ENCODE measurements at places on chromosomes 1 and 21.
A peak's percentile ranks its signal among the peaks of the same experiment; 100 is the strongest.

DNA sequence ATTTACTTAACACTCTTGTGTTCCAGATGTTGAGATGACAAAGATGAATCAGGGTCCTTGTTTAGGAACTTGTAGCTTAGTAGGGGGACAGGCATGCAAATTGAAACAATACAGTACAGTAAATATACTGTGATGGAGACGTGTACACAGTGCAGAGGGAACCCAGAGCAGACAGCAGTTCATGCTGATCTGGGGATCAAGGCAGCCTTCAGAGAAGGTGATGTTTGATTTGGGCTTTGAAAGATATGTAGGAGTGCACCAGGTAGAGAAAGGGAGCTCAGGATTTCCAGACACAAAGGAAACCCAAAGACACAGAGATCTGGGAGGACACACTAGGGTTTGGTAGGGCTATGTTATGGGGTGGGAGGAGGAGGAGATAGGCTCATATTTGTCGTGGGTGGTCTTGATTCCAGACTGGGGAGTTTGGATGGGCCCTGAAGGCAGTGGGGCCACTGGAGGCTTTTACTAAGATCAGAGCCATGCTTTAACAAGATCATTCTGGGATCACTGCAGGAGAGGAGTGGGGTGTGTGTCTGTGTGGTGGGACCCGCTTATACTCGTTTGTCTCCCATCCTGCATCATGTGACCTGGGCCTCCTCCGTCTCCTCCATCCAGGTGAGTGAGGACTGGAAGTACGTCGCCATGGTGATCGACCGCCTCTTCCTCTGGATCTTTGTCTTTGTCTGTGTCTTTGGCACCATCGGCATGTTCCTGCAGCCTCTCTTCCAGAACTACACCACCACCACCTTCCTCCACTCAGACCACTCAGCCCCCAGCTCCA, 7.8 kb downstream of the CHRNB2 start:
- no peak for DNase-seq

DNA sequence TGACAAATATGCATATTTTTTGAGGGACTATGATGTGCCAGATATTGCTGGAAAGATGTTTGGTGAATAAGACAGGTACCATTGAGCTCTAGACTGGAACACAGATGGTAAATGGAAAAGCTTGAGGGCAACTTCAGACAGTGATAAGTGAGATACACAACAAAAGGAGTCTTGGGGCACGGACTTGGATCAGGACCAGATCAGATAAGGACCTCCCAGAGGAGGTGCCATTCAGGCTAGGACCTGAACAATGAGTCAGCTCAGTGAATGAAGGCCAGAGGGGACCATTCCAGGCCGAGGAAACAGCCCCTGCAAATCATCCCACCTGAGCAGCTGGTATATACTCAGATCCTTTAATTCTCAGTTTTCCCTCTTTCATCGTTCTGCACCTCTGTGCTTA, 1.8 kb upstream of the KCNJ15 start:
- no peak for DNase-seq

DNA sequence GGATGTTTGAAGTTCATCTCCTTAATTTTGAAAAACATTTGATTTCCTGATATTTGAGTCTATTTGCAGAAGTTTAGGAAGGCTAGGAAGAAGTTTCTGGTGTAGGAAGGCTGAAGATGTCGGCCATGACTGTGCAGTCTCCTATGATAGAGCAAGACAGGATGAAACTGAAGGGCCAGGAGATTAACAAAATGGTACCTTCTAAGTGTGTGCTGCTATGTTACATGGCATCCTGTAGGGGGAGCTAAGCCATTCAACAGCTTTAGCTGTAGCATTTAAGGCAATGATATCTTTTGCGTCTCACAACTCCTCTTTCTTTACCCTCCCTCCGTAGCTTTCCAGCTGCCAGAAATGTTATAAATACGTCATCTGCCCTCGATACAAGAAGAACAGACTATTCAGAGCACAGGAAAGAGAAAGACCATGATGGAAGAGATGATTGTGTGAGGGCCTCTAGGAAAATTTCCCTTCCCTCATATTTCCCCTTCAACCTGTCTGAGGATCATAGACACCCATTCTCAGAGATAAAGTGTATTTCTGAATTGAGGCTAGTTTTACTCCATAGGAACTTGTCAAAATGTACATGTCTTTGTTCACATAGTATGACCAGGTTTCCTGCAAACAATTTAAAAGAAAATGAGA, 61.1 kb downstream of the XCL1 start:
- no peak for DNase-seq

DNA sequence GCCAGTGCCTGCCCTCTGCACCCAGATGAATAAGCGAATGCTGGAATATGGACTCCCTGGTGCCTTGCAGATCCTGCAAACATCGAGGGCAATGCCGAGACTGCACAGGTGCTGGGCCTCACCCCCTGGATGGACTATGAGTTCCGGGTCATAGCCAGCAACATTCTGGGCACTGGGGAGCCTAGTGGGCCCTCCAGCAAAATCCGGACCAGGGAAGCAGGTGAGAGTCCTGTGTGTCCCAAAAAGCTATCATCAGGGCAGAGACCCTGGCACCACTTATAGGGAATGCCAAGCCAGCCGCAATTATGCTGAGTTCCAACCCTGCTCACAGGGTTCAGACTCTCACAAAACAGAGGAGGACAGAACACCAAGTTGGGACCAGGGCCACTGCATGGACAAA, 17.2 kb downstream of the TMEM81 start:
- no peak for DNase-seq

DNA sequence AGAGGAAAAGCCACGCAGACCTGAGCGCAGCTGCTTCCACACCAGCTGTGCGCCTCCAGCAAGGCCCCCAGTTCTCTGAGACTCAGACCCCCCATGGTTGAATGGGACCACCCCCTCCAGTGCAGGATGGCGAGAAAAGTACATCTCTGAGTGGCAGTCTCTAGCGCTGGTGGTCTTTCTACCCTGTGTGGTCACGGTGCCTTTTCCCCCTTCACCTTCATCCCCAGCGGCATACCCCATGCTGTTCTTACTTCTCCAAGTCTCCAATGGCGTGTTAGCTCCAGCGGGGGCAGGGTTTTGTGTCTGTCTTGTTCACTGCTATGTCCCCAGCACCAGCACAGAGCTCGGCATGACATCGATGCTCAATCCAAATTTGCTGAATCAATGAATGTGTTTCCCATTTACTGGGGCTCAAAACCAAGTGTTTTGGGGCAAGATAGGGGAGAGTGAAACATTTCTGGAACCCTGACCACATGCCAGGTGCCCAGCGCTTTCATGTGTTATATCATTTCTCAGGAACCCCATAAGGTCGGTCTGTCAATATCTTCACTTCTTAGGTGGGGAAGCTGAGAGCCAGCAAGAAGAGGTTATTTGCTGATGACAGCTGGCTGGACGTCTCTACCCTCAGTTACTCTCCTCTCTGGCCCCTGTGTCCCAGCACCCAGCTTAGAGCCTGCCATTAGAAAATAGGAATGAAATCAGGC, 959 bp upstream of the SDC3 start:
- DNase-seq, result no peak

GRCh38 chr1:206116873-206117150, 376 bp downstream of the AVPR1B start:
- DNase-seq, result no peak

- DNase-seq, result no peak
These were observed 75.8 kb upstream of the KCNA3 start for GRCh38 chr1:110750562-110750961.

DNA sequence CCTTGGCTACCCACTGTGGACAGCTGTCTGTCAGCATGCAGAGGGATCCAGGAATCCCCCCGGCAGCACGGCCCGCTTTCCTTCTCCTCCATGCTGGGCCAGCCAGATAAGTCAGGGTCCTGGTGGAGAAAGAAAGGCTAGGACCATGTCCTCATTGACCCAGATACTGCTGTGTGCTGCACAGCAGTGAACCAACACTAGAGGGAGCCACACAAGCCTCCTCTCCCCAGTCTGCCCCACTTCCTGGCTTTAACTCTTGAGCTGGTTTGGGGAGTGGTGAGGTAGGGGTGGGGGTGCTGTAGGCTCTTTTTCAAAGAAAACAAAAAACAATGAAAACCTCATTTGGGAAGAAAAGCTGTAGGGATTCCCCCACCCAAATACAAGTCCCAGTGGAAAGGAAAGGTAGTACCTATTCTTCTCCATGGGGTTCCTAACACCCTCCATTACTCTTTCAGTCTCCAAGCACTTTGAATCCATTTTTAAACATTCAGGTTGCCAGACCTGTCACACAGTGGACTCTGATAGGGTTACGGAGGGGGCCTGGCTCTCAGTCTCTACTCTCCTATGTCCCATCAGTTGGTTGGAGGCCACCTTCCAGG, 84.9 kb upstream of the CD1D start:
- DNase-seq, result peak; percentile 7

GRCh38 chr1:110060034-110060661, 10.3 kb downstream of the ALX3 start:
- peak; percentile 54 for DNase-seq

GRCh38 chr1:114330451-114330983, 176.8 kb upstream of the SYT6 start:
- no peak for DNase-seq

- no peak for DNase-seq
These were observed 2.2 kb downstream of the FBXO28 start for GRCh38 chr1:224116131-224116530.

DNA sequence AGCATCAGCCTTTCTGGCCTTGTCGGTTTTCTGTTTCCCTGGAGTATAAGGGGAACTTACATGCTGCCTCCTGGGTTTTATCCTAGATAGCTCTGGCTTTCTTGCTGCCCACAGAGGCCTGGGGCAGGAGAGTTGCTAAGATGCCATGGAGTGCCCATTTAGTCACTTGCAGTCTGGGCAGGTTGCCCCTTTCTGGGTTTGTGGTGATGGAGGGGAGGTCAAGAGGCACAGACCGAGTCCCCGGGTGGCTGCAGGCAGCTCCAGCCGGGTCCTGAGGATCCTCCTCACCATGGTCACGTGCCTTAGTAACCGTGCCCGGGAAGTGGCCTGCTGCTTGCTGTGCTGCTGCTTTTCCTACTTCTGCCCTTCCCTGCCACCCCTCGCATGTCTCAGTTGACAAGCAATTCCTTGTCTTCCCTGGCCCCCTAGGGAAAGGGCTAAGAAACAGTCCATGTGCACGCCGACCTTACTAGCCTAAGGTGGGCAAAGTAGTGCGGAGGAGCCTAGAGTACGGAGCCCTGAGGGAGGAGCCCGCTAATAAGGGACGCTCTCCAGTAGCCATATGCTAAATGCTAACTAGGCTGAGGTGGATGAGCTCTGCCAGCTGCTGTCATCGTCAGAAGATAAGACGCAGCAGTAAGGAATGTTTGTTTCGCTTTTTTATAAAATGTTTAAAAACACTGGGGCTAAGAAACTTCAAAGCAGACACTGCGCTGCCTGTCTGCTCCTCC, 34.8 kb downstream of the CLCA1 start:
- DNase-seq, result no peak

GRCh38 chr1:53414632-53415031, 44.6 kb upstream of the DMRTB1 start:
- DNase-seq, result no peak

DNA sequence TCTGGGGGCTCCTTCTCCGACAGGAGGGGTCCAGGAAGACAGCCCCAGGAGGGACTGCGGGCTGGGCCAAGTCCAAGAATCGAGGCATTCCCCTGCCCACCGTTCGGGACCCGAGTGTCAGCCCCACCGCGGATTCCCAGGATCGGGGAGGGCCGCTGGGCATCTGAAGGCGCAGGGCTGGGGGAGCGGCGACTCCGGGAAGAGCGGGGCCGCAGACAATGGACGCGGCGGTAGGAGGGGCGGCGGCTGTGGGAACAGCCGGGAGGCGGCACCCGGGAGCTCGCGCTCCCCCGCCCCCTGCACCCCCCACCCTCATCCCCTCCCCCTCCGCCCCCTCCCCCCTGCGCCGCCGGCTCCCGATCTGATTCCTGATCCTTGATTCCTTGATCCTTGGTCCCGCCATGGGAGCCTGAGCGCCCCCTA, at the start of gene VANGL2:
TSS of gene VANGL2 (plus strand) at position 342 of the 423 bp plus-strand sequence. CDS start 15,274 bp downstream, outside the sequence.
- DNase-seq, result no peak

DNA sequence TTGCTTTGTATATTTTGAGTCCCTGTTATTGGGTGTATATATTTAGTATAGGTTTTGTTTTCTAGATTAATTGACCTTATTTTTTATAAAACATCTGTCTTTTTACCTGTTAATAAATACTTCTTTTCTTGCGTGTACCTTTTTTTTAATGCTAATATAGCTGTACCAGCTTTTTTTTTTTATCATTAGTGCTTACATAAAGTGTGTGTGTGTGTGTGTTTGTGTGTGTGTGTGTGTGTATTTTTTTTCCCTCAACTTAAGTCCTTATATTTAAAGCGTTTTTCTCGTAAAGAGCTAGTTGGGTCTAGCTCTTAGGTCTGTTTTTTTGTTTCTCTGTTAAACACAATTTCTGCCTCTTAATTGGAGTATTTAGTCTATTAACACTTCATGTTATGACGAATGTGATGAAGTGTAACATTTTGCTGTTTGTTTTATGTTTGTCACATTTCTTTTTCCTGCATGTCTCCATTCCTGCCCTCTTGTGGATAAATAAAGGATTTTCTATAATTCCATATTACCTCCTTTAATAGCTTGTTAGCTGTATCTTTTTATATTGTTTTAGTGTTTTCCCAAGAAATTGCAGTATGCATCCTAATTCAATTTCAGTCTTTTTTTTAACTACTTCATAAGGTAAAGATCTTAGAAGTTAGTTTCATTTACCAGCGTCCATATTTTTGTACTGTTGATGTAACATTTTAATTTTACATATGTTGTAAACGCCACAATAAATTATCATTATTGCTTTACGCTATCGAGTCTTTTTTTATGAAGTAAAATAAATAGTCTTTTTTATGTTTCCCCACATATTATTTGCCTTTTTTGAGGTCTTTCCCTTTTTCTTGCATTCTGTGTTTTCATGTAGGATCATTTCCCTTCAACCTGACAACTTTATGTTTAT, 4.3 kb downstream of the PRMT2 start:
- DNase-seq, result no peak

GRCh38 chr1:185426848-185427247, 109.8 kb upstream of the IVNS1ABP start:
- no peak for DNase-seq

GRCh38 chr1:181255270-181255929, 166.9 kb downstream of the IER5 start:
- no peak for DNase-seq

GRCh38 chr1:212030936-212031528, 4.3 kb downstream of the INTS7 start:
- DNase-seq, result no peak

DNA sequence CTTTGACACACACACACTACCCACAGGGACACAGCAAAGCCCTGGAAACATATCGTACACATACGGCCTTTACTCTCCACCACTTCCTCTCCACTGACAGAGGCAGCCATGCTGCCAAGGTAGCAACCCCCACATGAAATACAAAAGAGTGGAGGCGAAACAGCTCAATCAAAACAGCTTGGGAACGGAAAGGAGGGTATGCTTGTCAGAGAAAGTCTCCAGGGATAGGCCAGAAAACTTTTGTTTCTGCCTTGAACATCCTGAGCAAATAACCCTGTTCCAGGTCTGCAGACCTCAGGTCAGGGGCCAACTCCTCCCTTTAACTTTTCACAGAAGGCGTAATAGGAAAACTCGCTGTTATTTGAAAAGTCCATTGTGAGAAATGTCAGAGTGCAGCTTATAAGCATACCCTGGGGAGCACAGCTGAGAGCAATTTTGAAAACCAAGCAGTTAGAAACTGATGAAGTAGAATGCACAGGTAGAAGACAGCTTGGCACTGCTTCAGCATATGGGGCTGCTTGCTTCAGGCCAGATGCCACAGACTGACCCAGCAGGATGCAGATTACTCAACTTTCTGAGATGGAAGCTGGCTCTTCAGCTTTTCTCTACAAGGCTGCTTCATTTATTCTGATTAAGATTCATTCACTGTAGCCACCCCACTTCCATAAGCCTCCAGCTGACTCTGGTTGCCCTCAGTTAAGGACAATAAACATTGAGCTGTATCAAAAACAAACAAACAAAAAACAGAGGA, 18.0 kb downstream of the KIAA0319L start:
- peak; percentile 46 for DNase-seq

- DNase-seq, result no peak
These were observed 65.4 kb downstream of the SYDE2 start for GRCh38 chr1:85135392-85135798.
